ENCODE measurements at places on chromosomes 11 and 22. TPM values are rescaled to one million over a fixed set of nuclear protein-coding genes. Genes with fewer than 3 reads are reported as not detected.

Gene GRK3
- 1.3 TPM for total RNA-seq

Gene ARHGAP20
- total RNA-seq: not detected

Gene NPTXR
- total RNA-seq: 1.8 TPM

Gene NUCB2
- total RNA-seq: 24.3 TPM

Gene SLC5A12
- total RNA-seq: not detected

Gene ATP6V1E1
- total RNA-seq: 182 TPM

Gene OR51B5
- total RNA-seq: 0.64 TPM

Gene FAM111B
- 13.3 TPM for total RNA-seq

Gene F2
- total RNA-seq: not detected

Gene ANO5
- total RNA-seq: not detected

Gene ZNF214
- total RNA-seq: 1.1 TPM

Gene MFRP
- not detected for total RNA-seq

Gene VSIG10L2
- total RNA-seq: not detected

Gene ASCL2
- total RNA-seq: not detected

Gene BBS1
- total RNA-seq: 14.7 TPM

Gene TSSK2
- total RNA-seq: not detected

Gene ZNRF3
- total RNA-seq: 2.2 TPM

Gene UNC93B1
- 21.0 TPM for total RNA-seq

Gene SPCS2
- 17.1 TPM for total RNA-seq

Gene CHKB
- 1.3 TPM for total RNA-seq

Gene GGTLC2
- not detected for total RNA-seq

Gene KRTAP5-10
- total RNA-seq: not detected

Gene PRSS23
- total RNA-seq: 37.4 TPM

Gene FGF4
- not detected for total RNA-seq
